ENCODE measurements at places on chromosomes 1 and 21. TPM values are rescaled to one million over a fixed set of nuclear protein-coding genes. Genes with fewer than 3 reads are reported as not detected.

The SYT14 gene
- 0.98 TPM for total RNA-seq

The MAP3K7CL gene
- 53.5 TPM for total RNA-seq

The KCNE2 gene
- 0.22 TPM for total RNA-seq

The SEMA4A gene
- total RNA-seq = 2.5 TPM

The PAX7 gene
- total RNA-seq = 34.0 TPM

The JAM2 gene
- 18.7 TPM for total RNA-seq

The VHLL gene
- not detected for total RNA-seq

The DENND2C gene
- total RNA-seq = 7.4 TPM

The LCE2B gene
- total RNA-seq = not detected

The SH2D2A gene
- total RNA-seq = 0.71 TPM

The PLA2G4A gene
- total RNA-seq = 7.1 TPM

The NPL gene
- 6.3 TPM for total RNA-seq

The OR14K1 gene
- total RNA-seq = not detected

The TFF1 gene
- total RNA-seq = not detected

The GBP7 gene
- 0.04 TPM for total RNA-seq

The TAF1A gene
- 10.3 TPM for total RNA-seq

The ADAMTS1 gene
- 13.4 TPM for total RNA-seq

The NPPB gene
- total RNA-seq = not detected

The MATN1 gene
- 0.71 TPM for total RNA-seq

The TNFAIP8L2 gene
- total RNA-seq = 3.0 TPM

The B3GALT2 gene
- 10.9 TPM for total RNA-seq

The FAM229A gene
- total RNA-seq = 5.3 TPM

The ACTN2 gene
- total RNA-seq = 522 TPM

The KLF17 gene
- total RNA-seq = 0.13 TPM

The SKI gene
- 16.8 TPM for total RNA-seq

The PDZK1 gene
- total RNA-seq = 0.40 TPM

The PITHD1 gene
- total RNA-seq = 42.6 TPM

The ETV3L gene
- not detected for total RNA-seq

The ZNF695 gene
- 1.6 TPM for total RNA-seq

The PRDM16 gene
- total RNA-seq = 0.66 TPM

The SELP gene
- total RNA-seq = 1.2 TPM

The EXTL1 gene
- total RNA-seq = 0.71 TPM

The ADAMTS5 gene
- 13.0 TPM for total RNA-seq

The ST6GALNAC3 gene
- total RNA-seq = 9.0 TPM

The RPL5 gene
- total RNA-seq = 3,441 TPM

The RXFP4 gene
- not detected for total RNA-seq

The OR2T33 gene
- total RNA-seq = not detected

The SIPA1L2 gene
- total RNA-seq = 24.6 TPM

The FUBP1 gene
- total RNA-seq = 129 TPM

The TMEM240 gene
- 3.5 TPM for total RNA-seq
